Adrenal gland (tissue), 19 donors: ENCODE measurements at places on chromosomes 2 and 18. TPM values are rescaled to one million over a fixed set of nuclear protein-coding genes. Genes with fewer than 3 reads are reported as not detected.

The SOWAHC gene
- total RNA-seq: 8.4 TPM

The FHOD3 gene
- total RNA-seq: 44.1 TPM

GRCh38 chr2:215465256-215465655, 29.4 kb upstream of the FN1 start:
- H3K4me3 ChIP-seq: no peak overlapping the region
- H3K4me1 ChIP-seq: no peaks in the 10 kb centered on the region
- no peaks in the 10 kb centered on the region for H3K27me3 ChIP-seq

The EPC2 gene
- total RNA-seq: 37.5 TPM

DNA sequence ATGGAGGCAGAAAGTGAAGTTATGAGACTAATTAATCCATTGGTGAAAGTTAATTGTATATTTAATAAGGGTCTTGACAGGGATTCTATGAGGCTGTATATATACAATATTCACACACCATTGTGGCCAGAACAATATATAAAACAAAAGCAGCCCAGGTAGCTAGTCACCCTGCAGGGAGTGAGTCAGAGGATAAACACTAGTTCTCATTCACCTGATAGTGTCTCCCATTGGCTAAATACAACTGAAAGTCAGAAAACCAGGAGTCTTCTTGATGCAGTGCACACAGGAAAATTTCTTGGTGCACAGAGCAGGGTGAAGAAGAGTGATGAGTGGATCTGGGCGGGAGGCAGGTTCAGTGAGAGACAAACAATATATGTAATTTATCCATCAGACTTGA, 465.2 kb downstream of the ERBB4 start:
- no peak overlapping the region for H3K27ac ChIP-seq
- no peaks in the 10 kb centered on the region for H3K27me3 ChIP-seq
- H3K36me3 ChIP-seq: no peaks in the 10 kb centered on the region

The ACTG2 gene
- total RNA-seq: 0.75 TPM

The MBP gene
- 23.7 TPM for total RNA-seq

DNA sequence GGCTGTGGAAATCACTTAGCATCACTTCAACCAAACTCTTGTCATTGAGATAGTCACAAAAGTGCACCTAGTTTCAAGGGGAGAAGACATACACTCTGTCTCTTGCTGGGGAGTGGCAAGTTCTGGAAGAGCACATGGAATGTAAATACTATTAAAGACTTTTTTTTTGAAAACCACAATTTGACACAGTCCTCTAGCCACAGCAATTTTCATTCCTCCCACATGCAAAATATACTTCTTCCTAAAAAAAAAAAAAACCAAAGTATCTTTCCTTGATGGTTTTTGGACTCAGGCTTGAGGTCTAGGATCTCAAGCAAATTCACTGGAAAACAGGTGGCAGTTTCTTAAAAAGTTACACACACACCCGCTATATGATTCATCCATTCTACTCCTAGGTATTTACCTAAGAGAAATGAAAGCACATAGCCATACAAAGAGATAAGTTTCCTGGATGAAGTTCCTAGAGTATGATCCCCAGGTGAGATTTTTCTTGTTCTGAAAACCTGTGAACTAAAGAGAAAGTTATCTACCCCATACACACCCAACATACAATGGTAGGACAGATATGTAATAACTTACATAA, 295.8 kb downstream of the SP3 start:
- no peaks in the 10 kb centered on the region for H3K4me1 ChIP-seq
- no peak overlapping the region for H3K27ac ChIP-seq
- DNase-seq: no peak
- H3K4me3 ChIP-seq: no peak overlapping the region
- no peaks in the 10 kb centered on the region for H3K27me3 ChIP-seq
- H3K36me3 ChIP-seq: no peaks in the 10 kb centered on the region

DNA sequence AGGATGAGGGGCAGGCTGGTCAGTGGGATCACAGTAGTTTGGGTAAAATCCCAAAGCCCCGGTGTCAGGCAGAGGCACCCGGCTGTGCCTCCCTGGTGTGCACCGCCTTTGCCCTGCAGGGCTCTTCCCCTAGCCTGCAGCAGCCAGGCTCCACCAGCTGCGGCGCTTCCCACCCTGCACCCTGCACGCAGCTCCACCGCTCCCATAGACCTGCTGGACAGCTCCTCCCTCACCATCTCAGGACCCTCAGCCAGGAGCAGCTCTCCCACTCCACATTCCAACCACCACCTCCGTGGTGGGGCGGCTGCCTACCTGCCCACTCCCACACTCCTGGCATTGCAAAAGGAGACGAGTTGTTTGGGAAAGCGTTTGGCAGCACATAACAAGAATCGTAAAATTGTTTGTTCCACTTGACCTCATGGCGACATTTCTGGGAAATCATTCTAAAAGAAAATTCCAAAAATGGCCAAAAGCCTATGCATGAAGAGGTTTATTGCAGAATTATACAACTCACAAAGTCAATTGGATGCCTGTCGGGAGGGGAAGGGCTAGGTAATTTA, 287.4 kb upstream of the HDAC4 start:
- no peaks in the 10 kb centered on the region for H3K36me3 ChIP-seq
- DNase-seq: no peak
- H3K27me3 ChIP-seq: no peaks in the 10 kb centered on the region
- no peaks in the 10 kb centered on the region for H3K4me1 ChIP-seq
- H3K27ac ChIP-seq: no peak overlapping the region

- H3K27me3 ChIP-seq: peaks cover 4% of the 10 kb centered on the region
- no peak overlapping the region for H3K27ac ChIP-seq
- no peak for DNase-seq
- H3K36me3 ChIP-seq: no peaks in the 10 kb centered on the region
- no peaks in the 10 kb centered on the region for H3K4me1 ChIP-seq
Observed at GRCh38 chr2:129765678-129766351, 213.7 kb upstream of the RAB6C start.

DNA sequence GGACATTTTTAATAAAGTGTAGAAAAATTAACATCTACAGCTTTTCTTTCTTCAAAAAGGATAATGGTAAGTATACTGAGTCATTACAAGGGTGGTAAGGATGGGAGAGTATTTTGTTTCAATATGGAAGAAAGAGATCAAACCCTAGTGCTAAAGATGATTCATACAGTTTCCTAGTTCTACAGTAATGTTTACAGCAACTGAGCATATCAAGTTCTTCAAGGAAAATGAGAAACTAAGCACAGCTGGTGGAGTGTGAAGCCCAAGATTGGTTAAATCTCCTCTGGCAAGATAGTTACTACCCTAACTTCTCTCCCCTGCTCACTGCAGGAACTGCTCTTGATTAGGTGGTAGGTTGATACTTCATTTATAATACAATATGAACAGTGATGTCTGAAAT, 467.5 kb downstream of the XIRP2 start:
- no peaks in the 10 kb centered on the region for H3K27me3 ChIP-seq
- no peak for DNase-seq
- no peak overlapping the region for H3K27ac ChIP-seq
- no peaks in the 10 kb centered on the region for H3K36me3 ChIP-seq

DNA sequence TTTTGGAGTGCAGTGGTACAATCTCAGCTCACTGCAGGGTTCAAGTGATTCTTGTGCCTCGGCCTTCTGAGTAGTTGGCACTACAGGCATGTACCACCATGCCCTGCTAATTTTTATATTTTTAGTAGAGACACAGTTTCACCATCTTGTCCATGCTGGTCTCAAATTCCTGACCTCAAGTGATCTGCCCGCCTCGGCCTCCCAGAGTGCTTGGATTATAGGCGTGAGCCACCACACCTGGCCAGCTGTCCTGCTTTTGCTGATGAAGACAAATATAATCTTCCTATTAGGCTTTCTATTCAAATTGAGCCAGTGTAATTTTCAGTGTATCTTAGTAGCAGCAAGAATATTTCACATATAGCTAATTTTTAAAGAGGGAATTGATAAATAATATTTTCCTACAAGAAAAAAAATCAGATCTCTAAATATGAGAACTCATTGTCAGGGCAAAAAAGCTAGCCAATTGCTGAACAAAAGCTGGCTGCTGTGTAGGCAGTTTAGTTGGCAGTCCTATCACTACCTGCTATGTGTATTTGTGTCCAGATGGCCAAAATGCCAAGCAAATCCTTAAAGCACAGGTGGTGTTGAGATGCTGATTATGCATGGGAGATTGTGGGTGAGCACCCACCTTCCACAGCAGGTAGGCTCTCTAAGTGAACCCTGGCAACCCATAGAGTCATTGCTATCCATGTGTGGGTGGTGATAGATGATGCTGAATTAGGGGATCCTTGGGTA, 60.8 kb upstream of the STAM2 start:
- H3K27me3 ChIP-seq: no peaks in the 10 kb centered on the region
- no peak for DNase-seq
- H3K36me3 ChIP-seq: no peaks in the 10 kb centered on the region
- H3K27ac ChIP-seq: no peak overlapping the region

The MC4R gene
- not detected for total RNA-seq

GRCh38 chr2:147829106-147829505, 15.7 kb upstream of the ACVR2A start:
- no peak overlapping the region for H3K4me3 ChIP-seq
- no peaks in the 10 kb centered on the region for H3K36me3 ChIP-seq
- H3K27ac ChIP-seq: no peak overlapping the region
- H3K27me3 ChIP-seq: no peaks in the 10 kb centered on the region
- H3K4me1 ChIP-seq: no peaks in the 10 kb centered on the region

- no peak for DNase-seq
- H3K27ac ChIP-seq: no peak overlapping the region
- H3K4me1 ChIP-seq: no peaks in the 10 kb centered on the region
- H3K27me3 ChIP-seq: peaks cover 6% of the 10 kb centered on the region
Observed at GRCh38 chr2:238776003-238776760, 71.7 kb upstream of the TWIST2 start.

DNA sequence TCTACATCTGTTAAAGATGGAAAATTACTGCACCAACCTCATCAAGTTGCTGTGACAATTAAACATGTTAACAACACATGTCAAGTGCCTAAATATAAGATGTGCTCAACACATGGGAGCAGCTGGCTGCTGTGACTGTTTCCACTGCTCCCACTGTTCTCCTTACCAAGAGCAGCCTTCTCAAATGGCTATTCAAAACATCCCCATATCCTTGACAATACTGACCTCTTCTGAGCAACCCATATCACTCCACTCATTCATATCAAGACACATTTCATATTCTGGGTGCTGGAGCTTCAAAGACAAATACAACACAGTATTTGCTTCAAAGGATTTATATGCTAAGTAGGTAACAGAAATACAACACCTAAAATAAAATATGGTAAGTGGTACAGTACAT, 60.3 kb downstream of the PIAS2 start:
- no peaks in the 10 kb centered on the region for H3K27me3 ChIP-seq
- no peak for DNase-seq
- no peaks in the 10 kb centered on the region for H3K4me1 ChIP-seq
- H3K36me3 ChIP-seq: no peaks in the 10 kb centered on the region
- no peak overlapping the region for H3K4me3 ChIP-seq

The TGFA gene
- 0.11 TPM for total RNA-seq

The TMEFF2 gene
- 0.16 TPM for total RNA-seq

- no peak overlapping the region for H3K4me3 ChIP-seq
- no peaks in the 10 kb centered on the region for H3K27me3 ChIP-seq
- H3K27ac ChIP-seq: no peak overlapping the region
- peaks cover 9% of the 10 kb centered on the region for H3K4me1 ChIP-seq
Observed at GRCh38 chr2:189393440-189394111, 47.7 kb upstream of the WDR75 start.

GRCh38 chr2:119638685-119639554, 40.1 kb upstream of the TMEM177 start:
- H3K36me3 ChIP-seq: no peaks in the 10 kb centered on the region
- H3K4me3 ChIP-seq: no peak overlapping the region
- H3K27ac ChIP-seq: no peak overlapping the region
- no peaks in the 10 kb centered on the region for H3K27me3 ChIP-seq
- no peak for DNase-seq

The DNAH6 gene
- total RNA-seq: 0.28 TPM

The TUBA4B gene
- not detected for total RNA-seq

- peak; percentile 47 for DNase-seq
- no peak overlapping the region for H3K4me3 ChIP-seq
- no peaks in the 10 kb centered on the region for H3K27me3 ChIP-seq
Observed at GRCh38 chr2:36456227-36457175, 100.9 kb downstream of the CRIM1 start.

- no peak overlapping the region for H3K4me3 ChIP-seq
- H3K36me3 ChIP-seq: no peaks in the 10 kb centered on the region
- H3K27ac ChIP-seq: no peak overlapping the region
- peaks cover 5% of the 10 kb centered on the region for H3K4me1 ChIP-seq
- no peaks in the 10 kb centered on the region for H3K27me3 ChIP-seq
- peak; percentile 54 for DNase-seq
Observed at GRCh38 chr2:21317131-21317530, 193.4 kb downstream of the TDRD15 start.

DNA sequence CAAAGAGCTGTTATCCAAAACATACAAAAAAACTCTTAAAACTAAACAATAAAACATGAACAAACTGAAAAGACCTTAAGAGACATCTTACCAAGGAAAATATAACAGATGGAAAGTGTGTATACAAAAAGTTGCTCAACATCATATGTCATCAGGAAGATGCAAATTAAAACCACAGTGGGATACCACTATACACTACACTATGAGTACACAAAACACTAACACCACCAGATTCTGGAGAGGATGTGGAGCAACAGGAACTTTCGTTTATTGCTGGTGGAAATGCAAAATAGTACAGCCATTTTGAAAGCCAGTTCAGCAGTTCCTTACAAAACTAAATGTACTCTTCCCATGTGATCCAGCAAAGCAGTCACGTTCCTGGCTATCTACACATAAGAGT, 221.4 kb downstream of the CMPK2 start:
- no peak for DNase-seq
- no peaks in the 10 kb centered on the region for H3K4me1 ChIP-seq
- H3K27ac ChIP-seq: no peak overlapping the region
- no peak overlapping the region for H3K4me3 ChIP-seq
- H3K27me3 ChIP-seq: peaks cover 1% of the 10 kb centered on the region

DNA sequence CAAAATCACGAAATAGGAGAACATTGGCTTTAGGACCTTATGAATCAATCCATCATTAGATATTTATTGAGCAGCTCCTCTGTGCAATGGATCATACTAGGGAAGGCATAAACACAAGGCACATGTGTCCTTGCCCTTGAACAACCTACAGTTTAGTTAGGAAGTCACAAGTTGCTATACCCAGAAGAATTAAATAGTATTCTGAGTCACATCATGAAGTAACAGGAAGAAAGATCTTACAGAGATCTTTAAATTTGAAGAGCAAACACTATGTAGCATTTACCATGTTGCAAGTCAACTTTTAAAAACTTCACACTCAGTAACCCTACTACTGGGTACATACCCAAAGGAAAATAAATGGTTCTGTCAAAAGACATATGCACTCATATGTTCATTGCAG, 355.2 kb upstream of the SLC14A2 start:
- DNase-seq: no peak
- no peak overlapping the region for H3K4me3 ChIP-seq
- no peak overlapping the region for H3K27ac ChIP-seq
- no peaks in the 10 kb centered on the region for H3K36me3 ChIP-seq
- H3K4me1 ChIP-seq: no peaks in the 10 kb centered on the region
- no peaks in the 10 kb centered on the region for H3K27me3 ChIP-seq

- no peaks in the 10 kb centered on the region for H3K27me3 ChIP-seq
Observed at GRCh38 chr2:236246711-236247246, 17.4 kb downstream of the ASB18 start.

DNA sequence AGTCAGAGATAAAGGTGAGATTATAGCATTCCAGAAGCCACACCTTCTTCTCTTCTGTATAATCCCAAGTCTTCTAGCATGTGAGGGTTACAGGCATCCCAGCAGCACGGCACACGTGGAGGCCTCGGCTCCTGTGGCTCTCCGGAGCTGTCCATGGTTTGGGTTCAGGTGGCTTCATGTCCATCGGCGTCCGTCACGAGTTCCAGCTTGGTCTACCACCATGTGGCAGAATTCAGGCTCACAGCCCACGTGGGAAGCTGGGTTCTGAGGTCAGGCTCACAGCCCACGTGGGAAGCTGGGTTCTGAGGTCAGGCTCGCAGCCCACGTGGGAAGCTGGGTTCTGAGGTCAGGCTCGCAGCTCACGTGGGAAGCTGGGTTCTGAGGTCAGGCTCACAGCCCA, 378.3 kb upstream of the SALL3 start:
- no peaks in the 10 kb centered on the region for H3K27me3 ChIP-seq
- H3K4me3 ChIP-seq: no peak overlapping the region
- H3K27ac ChIP-seq: no peak overlapping the region
